ENCODE measurements at places on chromosomes 6 and 20.
A peak's percentile ranks its signal among the peaks of the same experiment; 100 is the strongest.

DNA sequence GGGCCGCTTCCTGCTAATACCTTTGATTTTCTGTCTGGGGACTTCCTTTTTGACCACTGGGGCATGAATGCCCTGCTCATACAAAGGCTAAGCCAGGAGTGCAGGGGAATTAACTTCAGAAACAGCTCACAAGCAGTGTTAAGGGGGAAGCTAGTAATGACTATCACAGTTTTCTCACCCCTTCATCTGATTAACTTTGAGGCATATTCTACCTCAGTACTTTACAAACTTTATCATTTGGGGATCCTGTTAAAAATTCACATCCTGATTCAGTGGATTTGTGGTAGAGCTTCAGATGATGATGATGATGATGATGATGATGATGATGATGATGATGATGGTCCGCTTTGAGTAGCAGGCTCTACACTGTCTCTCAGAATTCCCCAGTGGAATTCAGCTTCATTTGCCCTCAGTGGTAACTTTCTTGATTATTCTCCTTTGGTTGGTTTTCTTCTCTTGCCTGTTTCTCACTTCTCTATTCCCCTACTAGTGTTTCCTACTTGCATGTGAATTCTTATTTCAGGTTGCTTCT, 78.4 kb upstream of the TMEM170B start:
- no peak for DNase-seq

DNA sequence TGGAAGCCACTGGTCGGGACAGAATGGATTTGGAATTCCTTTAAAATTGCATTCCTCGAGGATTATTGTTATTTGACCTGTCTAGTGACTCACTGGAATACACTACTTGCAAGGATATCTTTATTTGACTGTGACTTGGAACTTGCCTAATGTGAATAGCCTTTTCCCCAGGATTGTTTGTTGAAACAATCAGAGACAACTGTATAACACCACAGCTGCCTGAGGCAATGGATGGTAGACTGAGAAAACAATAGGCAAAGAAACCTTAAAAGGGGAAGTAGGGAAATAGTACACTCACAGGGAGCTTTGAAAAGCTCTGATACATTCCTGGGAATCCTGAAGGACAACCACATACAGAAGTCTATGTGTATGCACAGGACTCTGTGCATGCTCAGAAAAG, 465.3 kb downstream of the BMP2 start:
- no peak for DNase-seq

DNA sequence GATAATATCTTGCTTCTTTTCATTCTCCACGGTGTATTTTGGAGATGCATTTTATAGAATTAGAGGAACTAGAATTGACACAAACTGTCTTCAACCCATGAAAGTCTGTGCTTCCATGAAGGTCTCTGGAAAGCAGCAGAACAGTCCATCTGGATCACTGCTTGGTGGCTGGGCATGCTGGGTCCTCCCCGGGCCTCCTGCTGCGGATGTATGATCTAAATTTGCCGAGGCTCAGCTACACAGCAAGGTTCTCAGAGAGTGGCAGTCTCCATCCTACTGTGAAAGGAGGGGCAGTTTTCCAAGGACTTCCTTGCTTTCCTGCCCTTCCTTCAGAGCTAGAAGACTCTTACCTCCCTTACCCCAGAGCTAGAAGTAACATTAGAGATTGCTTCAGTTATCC, 15.1 kb downstream of the PKIG start:
- no peak for DNase-seq

DNA sequence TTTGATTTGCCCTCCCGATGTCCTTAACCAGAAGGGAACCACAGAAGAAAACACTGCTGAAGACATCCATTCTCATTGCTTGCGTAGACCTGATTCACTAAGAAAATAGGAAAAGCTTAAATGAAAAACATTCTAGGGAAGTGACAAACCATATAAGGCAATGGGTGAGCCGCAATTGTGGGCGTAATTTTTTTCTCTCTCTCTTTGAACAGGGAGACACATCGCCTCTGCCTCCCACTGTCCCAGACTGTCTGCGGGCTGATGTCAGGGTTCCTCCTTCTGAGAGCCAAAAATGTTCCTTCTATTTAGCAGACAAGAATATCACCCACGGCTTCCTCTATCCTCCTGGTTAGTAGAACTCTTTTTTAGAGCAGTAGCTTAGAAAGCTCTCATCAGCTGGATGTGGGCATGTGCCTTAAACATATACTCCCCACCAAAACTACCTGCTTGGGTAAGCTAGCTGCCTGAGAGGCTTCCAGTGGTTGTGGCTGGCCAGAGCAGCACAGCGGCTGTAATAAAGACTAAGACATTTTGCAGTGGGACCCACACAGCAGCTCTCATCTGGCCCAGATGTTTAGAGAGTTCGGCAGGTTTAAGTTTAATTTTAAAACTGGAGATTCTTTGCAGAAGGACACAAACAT, 22.7 kb upstream of the CTAGE9 start:
- DNase-seq = no peak

- DNase-seq = no peak
These were observed 115.1 kb upstream of the SOX4 start for GRCh38 chr6:21478411-21478810.

- peak; percentile 11 for DNase-seq
These were observed 7.8 kb downstream of the KCNG1 start for GRCh38 chr20:51014797-51015722.

DNA sequence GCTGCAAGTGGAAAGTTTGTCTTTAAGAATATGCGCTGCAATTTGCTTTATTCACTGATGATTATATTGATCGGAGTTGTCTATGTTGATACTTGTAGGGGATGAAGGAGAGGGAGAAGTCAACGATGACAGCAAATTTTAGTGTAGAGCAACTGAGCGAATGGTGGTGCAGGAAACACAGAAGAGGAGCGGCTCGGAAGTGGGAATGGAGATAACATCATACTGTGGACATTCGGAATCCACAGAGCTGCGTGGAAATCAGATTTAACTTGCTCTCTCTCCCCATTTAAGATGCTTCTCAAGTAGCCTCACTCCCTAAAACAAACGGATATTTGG, 722 bp upstream of the TMEM14B start:
- DNase-seq = peak; percentile 32

DNA sequence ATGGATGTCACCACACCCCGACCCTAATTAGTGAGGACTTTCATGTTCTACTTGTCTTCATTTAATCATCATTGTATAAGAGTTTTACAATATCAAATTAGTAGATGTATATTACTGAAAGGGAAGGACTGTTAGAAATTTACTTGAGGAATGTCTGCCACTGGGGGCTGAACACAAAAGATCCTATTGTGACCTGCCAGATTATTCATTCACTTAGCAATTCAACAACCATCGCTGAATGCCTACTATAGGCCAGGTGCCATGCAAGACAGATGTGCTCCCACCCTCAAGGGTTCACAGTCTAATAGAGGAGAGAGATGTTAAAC, 8.0 kb upstream of the RBCK1 start:
- no peak for DNase-seq

- DNase-seq = no peak
These were observed 559 bp downstream of the LAMA5 start for GRCh38 chr20:62366370-62367135.

DNA sequence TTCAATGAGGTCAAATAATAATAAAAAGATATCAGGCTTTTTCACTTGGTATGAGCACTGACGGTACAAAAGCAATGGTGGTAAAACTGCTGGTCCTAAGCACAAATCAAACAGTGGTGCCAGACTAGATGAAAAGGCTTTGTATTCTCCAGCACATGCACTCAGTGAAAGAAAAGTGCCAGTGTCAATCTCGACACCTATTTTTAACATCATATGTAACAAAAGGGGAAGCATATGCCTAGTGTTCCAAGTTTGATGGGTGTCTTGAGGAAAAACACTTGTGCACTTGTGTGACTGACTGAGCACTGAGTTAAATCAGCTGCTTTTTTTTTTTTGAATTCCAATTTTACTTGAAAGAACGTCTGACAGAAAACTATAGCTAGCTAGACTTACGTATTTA, 27.3 kb downstream of the MED23 start:
- DNase-seq = no peak

- peak; percentile 32 for DNase-seq
These were observed 117.8 kb upstream of the NEDD9 start for GRCh38 chr6:11350294-11350693.
